NCI-H1092 (cell line): ENCODE measurements at places on chromosomes 1 and 21.

- DNase-seq: no peak
Observed at GRCh38 chr1:97308131-97308530, 586.5 kb downstream of the PTBP2 start.

DNA sequence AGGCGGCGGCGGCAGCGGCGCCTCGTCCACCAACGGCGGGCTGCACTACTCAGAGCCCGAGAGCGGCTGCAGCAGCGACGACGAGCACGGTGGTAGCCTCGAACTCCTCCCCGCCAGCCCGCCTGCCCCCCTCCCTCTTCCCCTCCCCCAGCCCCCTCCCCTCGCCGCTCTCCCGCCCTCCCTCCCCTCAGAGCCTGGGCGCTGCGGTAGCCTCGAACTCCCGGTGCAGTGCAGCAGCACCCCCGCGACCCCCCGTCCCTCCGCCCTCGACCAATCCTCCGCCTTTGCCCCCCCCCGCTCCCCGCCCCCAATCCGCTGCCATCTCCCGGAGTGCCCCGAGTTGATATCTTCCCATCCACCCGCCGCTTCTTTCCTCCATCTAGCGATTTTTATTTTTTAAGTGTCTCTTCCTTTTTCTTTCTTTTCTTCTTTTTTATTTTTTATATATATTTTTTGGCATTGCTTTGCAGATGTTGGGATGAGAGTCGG, 516 bp downstream of the RCOR3 start:
- DNase-seq: peak; percentile 78

DNA sequence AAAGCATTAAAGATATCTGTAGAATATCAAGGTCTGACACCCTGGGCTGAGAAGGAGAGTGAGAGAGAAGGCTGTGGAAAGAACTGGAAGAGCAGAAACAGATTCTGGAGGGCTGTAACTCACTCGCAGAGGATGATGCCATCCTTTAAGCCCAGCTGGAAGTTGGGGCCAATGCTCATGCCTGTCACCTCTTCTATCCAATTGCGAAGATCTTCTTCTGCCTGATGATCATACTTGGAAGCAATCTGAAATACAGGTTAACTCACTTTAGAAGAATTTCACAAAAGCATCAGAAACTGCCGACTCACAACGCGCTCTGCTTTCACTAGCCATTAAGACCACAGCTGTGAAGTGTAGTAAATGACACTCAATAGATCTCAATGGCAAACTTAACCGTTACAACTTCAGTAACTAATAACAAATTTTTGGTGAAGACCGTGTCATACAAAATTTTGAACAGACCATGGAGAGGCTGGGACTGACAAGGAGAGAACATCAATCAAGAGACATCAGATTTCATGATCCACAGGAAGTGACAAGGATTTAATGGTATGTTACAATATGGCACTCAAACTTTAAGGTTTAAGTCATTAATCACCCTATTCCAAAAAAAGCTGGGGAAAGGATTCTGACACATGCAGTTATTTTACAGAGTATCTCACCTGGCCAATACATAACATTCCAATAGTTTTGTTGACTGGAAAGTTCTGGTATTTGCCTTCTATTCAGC, 23.5 kb downstream of the CNN3 start:
- no peak for DNase-seq

GRCh38 chr1:13710086-13710485, 10.1 kb downstream of the PRDM2 start:
- no peak for DNase-seq

- no peak for DNase-seq
Observed at GRCh38 chr1:205677167-205677566, 3.1 kb downstream of the SLC45A3 start.

DNA sequence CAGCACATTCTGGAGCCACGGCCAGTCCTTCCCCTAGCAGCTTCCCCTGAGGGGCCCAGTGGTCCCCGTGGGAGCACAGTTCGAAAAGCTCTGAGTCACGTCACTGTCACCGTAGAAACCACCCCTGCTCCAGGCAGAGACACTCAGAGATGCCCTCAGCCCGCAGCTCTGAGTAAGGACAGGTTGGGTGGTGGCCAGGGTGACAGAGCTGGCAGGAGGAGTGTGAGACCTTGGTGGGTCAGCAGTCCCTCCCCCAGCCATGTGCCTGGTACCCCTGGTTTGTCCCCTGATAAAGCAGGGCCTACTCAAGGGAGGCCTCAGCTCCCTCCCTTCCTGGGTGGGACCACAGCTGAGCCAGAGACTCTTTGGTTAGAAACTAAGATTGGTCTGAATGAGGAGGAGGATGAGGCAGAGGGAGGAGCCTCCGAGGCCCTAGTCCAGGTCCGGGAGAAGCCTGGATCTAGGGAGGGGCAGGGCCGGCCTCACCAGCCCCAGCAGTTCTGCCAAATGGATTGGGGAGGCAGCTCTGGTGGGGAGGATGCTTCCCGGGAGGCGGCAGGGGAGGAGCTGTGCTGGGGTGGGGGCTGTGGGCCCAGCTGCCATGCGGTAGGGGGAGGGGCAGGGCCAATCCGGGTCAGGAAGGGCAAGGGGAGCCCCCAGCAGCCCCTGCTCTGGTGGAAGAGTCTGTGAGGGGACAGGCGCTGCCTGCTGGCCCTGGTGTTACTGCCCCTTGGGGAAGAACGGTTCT, 55.2 kb downstream of the SLC9A1 start:
- DNase-seq: peak; percentile 32

GRCh38 chr21:16522548-16522947, 792.8 kb downstream of the USP25 start:
- no peak for DNase-seq

DNA sequence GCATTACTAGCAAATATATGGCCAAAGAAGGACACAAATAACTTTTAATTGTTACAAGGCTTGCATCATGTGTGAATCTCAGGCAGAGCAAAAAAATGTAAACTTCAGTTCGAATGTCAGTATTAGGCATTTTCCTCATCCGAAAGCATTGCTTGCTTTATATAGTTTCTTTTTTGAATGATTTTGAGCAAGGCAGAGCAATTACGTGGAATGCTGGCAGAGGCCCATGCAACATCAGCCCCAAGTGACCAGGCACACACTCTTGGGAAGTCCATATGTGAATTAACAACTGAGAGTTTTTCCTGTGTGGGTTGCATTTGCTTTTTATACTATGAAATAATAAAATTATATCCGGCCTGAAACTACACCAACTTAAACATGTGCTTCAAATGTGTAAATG, 274.8 kb downstream of the PTPRC start:
- no peak for DNase-seq

GRCh38 chr1:177849130-177849529, 120.7 kb downstream of the SEC16B start:
- DNase-seq: no peak

DNA sequence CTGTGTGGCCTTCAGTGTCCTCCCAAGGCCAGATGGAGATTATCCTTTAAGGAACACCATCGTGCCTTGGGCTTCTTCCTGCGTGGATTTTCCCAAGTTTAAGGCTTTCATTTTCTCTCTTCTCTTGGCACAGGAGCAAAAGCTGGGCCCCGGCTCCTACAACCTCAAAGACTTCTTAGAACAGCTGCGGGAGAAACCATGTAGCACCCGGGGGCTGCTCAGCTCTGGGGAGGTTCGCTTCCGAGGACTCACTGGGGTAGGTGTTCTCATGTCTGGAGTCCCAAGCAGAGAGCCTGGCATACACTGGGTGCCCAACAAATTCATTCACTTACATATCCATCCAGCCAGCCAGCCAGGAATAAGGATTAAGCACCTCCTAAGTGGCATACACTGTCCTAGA, 6.6 kb upstream of the TTC22 start:
- no peak for DNase-seq

- no peak for DNase-seq
Observed at GRCh38 chr1:36590264-36590663, 107.6 kb upstream of the CSF3R start.

- no peak for DNase-seq
Observed at GRCh38 chr1:67559222-67559700, 125.7 kb upstream of the GADD45A start.

DNA sequence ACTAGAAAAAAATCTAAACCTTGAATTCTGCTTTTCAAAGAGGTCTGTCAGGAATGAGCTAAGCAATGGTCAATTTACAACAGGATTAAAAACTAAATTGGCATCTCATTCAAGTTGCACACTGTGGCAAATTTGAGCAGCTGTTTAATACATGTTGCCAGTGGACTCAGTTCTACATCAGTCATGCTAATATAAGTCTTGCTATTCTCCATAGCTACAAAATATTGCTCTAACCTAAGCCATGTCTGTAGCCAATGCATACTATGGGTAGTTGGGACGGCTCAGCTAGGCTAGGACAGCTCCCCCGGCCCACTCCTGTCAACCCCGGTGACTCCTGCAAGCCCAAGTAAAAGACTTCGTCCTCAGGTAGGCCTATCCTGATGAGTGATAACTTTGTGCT, 10.9 kb upstream of the VAV3 start:
- DNase-seq: no peak

GRCh38 chr1:215523906-215524305, 43.2 kb upstream of the KCTD3 start:
- no peak for DNase-seq

- DNase-seq: no peak
Observed at GRCh38 chr1:65050735-65051134, 84.4 kb upstream of the JAK1 start.

- peak; percentile 27 for DNase-seq
Observed at GRCh38 chr21:44551340-44551961, at the start of gene KRTAP10-2. Gene KRTAP10-2 (minus strand): TSS chr21:44551505. CDS start chr21:44551458, 47 bp downstream.

GRCh38 chr1:115771847-115772457, 3.4 kb upstream of the CASQ2 start:
- DNase-seq: peak; percentile 79

DNA sequence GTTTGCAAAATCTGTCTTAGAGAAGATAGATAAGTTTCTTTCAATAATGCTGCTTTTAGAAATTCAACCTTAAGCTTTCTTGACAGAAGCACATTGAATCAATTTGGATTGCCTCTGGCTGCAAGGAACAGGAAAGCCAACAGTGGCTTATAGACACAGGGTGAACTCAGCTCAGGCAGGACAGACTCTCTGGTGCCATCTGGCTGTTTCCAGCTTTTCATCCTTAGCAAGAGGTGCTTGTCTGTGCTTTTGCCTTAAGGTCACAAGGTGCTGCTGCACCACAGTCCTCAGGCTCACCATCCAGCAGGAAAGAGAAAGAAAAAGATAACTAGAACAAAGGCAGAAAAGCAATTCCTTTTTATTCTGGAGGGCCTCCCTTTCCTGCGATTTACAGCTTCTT, 93.7 kb upstream of the ETS2 start:
- peak; percentile 88 for DNase-seq

- no peak for DNase-seq
Observed at GRCh38 chr1:76083189-76083588, 8.6 kb downstream of the ST6GALNAC3 start.
